ENCODE measurements at places on chromosomes 1 and 21.

DNA sequence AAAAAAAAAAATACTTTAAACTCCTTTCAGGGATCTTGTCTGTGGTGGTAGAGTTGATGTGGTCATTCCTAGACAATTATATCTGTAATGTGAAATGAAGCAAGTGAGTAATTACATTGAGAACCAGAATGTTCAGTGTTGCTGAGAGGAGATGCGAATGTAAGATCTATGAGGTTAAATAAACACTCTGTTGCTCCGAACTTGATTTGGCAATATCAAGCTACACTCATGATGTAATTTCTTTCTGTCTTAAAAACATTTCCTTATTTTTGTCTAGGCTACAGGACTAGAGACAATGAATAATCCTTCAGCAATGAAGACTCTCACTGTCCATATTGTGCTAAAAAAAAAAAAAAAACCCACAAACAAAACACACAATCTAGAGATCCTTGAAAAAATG is 63.1 kb upstream of the IGSF5 start:
- DNase-seq, result no peak

- DNase-seq, result no peak
Measured at GRCh38 chr1:68301471-68302001, 69.2 kb upstream of the WLS start.

- DNase-seq, result no peak
Measured at GRCh38 chr1:10588640-10589039, 113.9 kb downstream of the PEX14 start.

- no peak for DNase-seq
Measured at GRCh38 chr21:45032977-45033710, 41.2 kb upstream of the ADARB1 start.

GRCh38 chr1:119859647-119860046 is 36.7 kb downstream of the ADAM30 start:
- no peak for DNase-seq

DNA sequence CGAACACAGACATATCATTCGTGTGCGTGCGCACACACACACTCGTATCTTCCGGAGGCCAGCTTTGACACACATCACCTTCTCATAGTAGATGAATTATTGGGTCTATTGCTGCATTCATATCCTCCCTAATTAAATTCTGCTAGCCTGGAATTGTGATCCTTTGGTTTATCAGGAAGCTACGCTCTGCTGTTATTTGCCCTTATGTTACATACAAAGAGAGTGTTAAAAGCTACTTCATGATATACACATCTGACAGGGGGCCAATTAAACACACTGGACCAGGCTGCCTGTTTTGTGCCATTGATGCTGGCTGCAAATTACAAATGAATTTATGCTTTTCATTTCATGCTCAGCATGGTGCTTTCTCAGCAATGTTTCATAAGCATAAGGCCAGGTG is 252.0 kb downstream of the RHOU start:
- no peak for DNase-seq

DNA sequence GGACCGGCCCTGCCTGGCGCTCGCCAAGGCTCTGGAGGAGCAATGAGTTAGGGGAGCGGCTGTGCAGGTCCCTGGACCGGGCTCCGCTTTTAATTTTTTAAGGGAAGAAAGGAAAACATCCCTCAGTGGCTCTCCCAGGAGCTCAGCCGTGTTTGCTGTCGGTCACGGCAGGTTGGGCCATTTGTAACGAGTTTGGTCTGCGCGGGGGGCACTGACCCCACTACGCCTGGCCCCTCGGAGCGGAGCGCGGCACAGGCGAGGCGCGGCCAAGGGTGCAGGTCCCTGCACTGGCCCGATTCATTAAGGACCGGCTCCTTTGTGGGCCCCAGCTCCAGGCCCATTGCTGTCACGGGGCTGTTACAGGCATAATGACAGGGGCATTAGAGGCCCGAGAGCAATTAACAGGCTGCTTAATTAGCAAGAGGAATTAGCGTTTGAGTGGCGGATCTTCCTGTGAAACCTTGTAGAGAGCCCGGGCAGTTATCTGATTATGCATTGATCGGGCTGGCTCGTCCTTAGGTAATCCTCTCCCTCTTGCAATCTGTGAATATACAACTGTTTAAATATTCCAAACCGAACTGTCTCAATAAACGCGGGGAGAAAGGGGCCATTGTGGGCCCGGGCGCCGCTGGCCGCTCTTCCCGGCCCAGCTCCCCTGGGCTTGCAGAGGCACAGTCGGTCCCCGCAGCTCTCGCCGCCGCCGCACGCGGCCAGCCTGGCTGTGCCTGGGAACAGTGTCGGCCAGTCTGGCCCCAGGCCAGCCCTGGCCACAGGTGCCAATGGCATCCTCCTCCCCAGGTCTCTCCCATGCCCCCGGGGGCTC is 56.8 kb downstream of the PRDM16 start:
- DNase-seq, result peak; percentile 73

DNA sequence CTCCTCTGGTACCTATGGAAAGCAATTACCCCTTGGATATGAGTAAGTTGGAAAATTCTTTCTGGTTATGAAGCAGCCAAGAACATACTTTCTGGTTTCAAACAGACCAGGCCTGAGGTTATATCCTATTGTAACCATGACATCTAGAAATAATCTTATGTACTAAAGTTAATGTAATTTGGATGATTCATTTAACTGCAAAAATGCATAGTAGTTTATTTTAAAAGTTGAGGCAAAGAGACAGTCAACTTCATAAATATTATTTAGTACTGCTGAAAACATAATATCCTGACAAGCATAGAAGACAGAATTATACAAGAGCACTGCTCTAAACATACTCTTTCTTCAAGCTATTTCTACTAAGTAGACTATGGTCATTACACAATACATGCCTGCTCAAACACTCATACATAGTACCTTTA is 25.5 kb downstream of the ODF2L start:
- no peak for DNase-seq

GRCh38 chr1:67752306-67752705 is 67.3 kb downstream of the GADD45A start:
- no peak for DNase-seq

DNA sequence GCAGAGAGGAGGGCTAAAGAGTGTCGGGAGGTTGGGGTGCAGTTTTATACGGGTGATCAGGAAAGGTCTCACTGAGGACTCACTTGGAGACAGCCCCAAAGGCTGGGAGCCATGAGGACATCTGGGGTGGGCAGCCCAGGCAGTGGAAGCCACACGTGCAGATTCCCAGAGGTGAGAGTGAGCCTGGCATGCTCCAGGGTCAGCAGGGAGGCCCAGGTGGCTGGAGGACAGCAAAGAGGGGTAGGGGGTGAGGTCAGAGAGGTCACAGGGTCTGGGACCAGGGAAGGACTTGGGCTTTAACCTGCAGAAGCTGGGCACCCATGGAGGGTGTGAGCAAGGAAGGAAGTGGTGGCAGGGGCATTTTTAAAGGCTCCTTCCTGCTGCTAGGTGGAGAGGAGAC is 481.7 kb downstream of the MATN1 start:
- no peak for DNase-seq

- DNase-seq, result peak; percentile 33
Measured at GRCh38 chr1:113980110-113980509, 836 bp downstream of the OLFML3 start.

- DNase-seq, result peak; percentile 98
Measured at GRCh38 chr1:18902523-18903290, at the start of gene ALDH4A1. TSS of gene ALDH4A1 (minus strand) at chr1:18902555. CDS start at chr1:18902523, 32 bp downstream.
